ENCODE measurements at places on chromosomes 5 and 9.
A peak's percentile ranks its signal among the peaks of the same experiment; 100 is the strongest.

GRCh38 chr5:58012102-58012501 is 447.8 kb downstream of the PLK2 start:
- DNase-seq: peak; percentile 39

DNA sequence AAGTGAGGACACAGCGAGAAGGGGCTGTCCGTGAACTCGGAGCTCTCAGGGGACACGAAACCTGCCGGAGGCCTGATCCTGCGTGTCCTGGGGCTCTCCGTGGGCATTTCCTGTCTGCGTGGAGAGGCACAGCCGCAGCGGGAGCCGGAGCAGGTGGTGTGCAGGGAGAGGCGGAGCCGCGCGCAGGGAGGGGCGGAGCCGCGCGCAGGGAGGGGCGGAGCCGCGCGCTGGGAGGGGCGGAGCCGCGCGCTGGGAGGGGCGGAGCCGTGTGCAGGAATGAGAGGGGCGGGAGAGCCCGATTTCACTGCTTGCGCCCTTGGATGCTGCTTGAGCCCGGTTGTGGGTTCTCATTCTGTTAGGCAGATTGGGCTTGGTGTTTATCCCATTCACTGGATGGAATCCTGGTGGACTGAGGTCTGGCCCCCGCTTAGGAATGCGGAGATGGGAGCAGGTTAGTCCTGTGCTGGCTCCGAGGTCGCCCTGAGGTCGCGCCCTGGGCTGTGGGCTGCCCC is 26.7 kb downstream of the NDUFS6 start:
- peak; percentile 60 for DNase-seq

GRCh38 chr5:62138607-62139006 is 167.4 kb upstream of the KIF2A start:
- peak; percentile 99 for DNase-seq

DNA sequence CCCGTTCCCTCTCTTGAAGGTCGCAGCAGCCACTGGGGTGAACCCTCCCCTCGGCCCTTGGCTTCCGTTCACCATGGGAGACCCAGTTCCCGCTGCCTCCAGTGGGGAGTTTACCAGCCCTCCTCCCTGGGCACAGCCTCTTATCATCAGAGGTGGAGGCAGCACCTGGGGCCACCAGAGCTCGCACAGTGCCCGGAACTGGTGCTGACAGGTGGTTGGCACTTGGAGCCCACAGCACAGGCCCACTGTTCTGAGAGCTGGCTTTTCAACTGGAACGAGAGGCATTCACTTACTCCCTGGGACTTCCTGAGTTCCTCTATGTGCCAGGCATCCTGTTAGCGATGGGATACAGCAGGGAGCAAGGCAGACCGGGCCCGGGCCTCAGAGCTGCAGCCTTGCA is 106.8 kb upstream of the FCN2 start:
- no peak for DNase-seq
